Activated naive CD4-positive, alpha-beta T cell (primary cell): ENCODE measurements at places on chromosomes 11 and 22.
A peak's percentile ranks its signal among the peaks of the same experiment; 100 is the strongest.

DNA sequence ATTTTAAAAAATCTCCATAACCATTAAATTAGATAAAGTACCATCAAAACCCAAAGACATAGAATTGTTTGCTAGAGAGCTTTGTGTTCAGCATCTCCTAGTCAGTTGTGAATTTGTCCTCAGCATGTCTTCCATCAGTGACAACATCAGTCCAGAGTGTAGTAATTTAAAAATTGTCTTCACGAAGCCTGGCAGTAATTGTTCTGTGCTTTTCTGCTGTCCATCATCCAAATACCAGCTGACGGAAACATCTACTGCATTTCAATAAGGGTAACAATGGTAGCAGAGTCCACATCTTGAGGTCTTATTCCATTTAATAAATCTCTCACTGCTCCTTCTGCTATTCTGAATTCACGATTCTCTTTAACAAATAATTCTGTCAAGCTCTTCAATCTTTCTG is 121.5 kb downstream of the ATXN10 start:
- no peak for DNase-seq

GRCh38 chr11:130516554-130517505 is 68.4 kb downstream of the ADAMTS15 start:
- no peak for DNase-seq

DNA sequence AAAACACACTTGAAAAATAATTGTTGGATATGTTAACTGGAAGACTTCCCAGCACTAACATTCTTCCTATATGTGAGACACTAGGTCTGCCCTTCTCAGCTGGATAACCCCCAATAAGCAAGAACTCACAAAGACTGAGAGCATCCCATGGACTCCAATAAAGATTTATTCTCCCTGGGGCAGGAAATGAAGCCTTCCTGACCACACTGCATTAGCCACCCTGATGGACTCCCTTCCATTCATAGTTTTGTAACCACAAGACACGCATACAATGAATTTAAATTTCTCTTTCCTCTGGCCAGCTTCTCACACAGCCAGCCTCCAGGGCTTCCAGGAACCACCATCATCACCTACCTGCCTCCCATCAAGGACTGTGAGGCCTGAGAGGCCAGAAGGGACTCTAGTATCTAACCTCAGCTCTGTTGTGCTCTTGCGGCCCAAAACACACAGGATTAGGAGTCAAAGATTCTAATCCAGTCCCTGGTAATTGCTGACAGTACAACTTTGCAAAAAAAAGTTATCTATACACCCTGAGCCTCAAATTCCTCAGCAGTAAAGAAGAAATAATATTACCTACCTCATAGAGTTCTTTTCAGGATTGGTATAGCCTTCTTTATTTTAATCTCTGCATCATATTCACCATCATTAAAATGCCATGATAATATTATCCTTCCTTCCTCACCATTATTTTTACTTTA is 45.6 kb upstream of the GDPD4 start:
- DNase-seq, result no peak

GRCh38 chr22:49157529-49158339 is 669.9 kb downstream of the BRD1 start:
- DNase-seq, result no peak

GRCh38 chr22:37121887-37122591 is 12.5 kb upstream of the TMPRSS6 start:
- peak; percentile 71 for DNase-seq

DNA sequence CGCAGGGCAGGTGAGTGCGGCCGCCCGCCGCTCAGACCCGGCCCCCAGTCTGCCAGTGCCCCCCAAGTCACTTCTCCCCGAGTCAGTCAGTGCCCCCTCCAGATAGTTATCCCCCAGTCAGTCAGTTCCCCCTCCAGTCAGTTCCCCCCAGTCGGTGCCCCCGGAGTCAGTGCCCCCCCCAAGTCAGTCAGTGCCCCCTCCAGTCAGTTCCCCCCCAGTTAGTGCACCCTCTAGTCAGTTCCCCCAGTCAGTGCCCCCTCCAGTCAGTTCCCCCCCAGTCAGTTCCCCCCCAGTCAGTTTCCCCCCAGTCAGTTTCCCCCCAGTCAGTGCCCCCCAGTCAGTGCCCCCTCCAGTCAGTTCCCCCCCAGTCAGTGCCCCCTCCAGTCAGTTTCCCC is 411 bp downstream of the PPP6R2 start:
- DNase-seq, result no peak

- no peak for DNase-seq
Observed at GRCh38 chr11:61923166-61924063, 6.0 kb upstream of the RAB3IL1 start.

DNA sequence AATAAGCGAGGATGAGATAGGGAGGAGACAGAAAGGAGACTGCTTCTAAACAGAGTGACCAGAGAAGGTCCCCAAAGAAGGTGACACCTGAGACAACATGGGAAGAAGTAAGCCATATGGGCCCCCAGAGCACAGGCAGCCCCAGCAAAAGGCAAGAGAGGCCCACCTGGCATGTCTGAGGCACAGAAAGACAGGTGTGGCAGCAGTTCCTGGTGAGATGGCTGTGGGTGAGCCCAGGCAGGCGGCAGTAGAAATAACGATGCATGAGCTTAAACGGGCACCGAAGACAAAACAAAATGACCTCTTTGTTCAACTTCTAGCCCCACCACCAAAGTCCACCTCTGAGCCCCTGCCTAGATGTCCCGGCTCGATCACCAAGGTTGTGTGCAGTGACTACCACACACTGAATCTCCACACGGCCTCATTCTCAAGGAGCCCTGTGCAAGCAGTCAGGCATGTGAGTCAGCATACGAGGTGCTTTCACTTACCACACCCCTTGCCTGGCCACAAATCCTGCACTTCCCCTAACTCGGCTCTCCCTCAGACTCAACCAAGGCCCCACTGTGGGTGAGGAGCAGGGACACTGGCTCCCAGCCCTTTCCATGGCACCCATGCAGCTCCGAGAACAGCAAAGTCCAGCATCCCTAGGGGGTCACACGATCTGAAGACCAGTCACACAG is 77.6 kb downstream of the PACSIN2 start:
- no peak for DNase-seq

GRCh38 chr22:49483281-49483870 is 344.3 kb downstream of the BRD1 start:
- no peak for DNase-seq

DNA sequence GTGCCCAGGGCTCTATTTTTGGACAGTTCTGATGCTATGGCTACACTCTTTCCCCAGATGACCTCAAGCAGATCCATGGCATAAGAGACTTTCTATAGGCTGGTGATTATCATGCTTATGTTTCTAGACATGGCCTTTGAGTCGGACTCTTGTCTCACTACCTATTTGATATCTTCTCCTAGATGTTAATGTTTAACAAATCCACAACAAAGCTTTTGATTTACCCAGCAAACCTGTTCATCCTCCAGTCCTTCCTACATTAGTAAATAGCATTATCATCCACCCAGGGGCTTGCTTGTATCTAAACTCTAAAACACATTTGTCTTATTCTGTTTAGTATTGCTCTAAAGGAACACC is 188.7 kb downstream of the CSNK2A3 start:
- DNase-seq, result no peak

- no peak for DNase-seq
Observed at GRCh38 chr11:124821995-124822730, 22.0 kb upstream of the MSANTD2 start.

GRCh38 chr22:38243007-38243765 is 29.6 kb downstream of the TMEM184B start:
- no peak for DNase-seq

GRCh38 chr11:110874437-110875030 is 162.3 kb upstream of the ARHGAP20 start:
- DNase-seq, result no peak

DNA sequence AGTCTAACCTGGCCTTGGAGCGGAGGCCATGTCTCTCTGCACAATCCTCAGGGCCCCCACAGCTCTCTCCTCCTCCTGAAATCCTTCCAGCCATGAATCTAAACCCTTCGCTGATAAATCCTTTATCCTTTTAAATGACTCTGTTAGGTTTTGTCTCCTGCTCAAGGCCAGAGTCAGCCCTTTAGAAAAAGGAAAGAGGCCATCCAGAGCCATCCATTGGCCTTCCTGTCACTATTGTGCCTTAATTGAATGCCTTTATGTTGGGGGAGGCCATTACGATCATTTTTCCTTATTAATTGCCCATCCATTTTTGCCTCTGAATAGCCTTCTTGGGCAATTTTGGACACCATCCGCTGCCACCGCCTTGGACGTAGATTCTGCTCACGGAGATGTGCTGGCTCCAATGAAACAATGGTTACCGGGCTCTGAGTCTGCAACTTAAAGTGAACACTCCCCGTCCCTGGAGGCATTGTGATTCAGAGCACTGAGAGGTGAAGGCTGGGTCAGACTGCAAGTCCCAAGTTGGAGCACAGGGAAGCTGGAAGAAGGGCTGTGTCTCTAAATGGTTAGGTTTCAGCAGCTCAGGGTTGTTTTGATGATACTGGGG is 213.0 kb upstream of the E2F8 start:
- no peak for DNase-seq

- DNase-seq, result no peak
Observed at GRCh38 chr11:9838229-9838628, 174.4 kb downstream of the SWAP70 start.

DNA sequence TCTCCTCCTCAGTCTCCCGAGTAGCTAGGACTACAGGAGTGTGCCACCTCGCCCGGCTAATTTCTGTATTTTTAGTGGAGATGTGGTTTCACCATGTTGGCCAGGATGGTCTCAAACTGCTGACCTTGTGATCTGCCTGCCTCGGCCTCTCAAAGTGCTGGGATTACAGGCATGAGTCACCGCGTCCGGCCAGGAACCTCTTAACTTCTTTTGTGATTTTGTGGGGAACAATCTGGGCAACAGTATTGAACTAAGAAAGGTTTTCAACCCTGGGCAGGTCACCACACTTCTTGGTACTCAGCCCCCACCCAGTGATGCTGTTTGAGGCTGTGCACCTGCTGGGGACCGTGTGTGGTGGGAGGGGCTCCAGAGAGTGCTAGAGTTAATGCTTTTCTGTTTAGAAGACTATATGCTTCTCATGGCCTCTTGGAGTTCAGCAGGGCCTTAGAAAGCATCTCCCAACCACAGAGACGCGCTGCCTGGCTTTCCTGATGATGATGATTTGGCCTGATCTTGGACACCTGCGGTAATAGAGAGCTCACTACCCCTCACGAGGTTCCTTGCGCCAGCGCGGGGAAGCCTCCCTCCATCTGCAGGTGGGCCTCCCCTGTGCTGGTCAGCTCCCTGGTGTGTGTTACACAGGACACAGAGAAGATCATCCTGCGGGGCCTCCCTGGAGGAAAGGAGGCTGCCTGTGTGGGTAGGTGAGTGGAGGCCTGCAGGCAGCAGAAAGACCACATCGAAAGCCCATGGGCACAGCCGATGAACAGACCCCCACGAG is 1.2 kb downstream of the DENND6B start:
- no peak for DNase-seq

DNA sequence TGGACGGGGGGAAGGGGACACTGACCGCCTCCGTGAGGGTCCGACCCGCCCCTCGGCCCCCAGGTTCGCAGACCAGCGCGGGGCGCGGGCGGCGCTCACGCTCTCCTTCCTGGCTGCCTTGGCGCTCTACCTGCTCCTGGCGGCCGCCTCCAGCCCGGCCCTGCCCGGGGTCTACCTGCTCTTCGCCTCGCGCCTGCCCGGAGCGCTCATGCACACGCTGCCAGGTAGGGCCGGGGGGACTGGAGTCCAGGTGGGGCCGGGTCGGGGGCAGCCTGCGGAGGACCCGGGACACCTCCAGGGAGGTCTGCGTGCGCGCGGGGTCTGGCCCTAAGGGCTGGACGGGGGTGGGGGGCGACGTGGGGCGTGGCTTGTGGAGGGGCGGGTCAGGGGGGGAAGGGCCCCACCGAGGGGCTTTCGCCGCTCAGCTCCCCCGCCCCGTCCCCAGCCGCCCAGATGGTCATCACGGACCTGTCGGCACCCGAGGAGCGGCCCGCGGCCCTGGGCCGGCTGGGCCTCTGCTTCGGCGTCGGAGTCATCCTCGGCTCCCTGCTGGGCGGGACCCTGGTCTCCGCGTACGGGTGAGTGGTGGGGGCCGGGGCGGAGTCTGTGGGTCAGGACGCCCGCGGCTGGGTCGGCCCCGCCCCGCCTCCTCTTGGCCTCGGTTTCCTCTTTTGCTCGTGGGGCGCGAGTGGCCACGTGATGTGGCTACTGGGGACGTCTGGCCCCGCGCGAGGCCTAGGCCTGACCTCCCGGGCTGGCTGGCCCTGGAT is 19.9 kb downstream of the PHLDA2 start:
- no peak for DNase-seq

- DNase-seq, result no peak
Observed at GRCh38 chr11:72343006-72343756, 91.2 kb downstream of the CLPB start.

DNA sequence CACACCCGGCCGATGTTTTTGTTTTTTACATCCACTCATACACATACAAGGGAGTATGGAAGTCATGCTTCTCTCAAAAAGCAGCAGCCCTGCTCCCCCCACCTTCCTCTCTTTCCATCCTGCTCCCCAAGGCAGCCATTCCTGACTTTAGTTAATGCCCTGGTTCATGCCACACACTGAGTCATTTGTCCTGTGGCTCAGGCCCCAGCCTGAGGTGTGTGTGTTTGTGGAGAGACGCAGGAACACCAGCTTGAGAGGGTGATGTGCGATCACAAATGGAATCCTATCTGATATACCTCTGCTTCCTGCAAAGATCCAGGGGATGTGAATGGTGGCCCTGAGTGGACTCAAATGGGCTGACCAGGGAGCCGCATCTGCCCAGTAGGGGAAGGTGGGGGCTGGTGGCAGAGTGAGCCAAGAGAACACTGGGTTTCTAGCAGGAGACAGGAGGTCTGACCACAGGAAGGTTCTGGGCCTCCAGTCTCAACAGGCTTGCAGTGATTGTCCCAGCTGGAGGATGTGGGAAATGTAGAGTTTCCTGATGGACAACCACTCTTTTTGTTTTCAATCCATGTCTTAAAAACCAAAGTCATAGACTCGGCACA is 86.7 kb downstream of the OSBP2 start:
- DNase-seq, result no peak

DNA sequence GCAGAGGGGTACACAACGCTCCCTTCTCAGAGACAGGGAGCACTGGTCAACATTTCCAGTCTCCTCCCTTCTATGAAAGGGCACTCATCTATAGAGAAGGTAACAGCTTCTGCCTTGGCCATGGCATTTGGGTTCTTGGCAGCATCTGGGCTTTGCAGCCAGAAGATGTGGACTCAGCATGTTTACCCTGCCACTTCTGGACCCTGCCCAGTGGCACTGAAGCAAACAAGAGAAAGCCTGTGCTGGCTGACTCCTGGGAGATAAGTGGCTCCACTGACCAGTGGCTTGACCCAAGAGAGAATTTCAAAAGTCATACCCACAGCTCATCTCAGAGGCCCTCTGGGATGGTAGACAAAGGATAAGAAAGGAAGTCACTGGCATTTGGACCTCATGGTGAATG is 8.0 kb downstream of the CSNK2A3 start:
- DNase-seq, result no peak
